HCEC 1CT (cell line): ENCODE measurements at places on chromosomes 1 and 21.

- no peak for DNase-seq
These were observed 585.7 kb upstream of the CAMK1G start for GRCh38 chr1:208997726-208998312.

GRCh38 chr1:203465146-203465798 is 10.3 kb upstream of the PRELP start:
- DNase-seq: no peak

- no peak for DNase-seq
These were observed 350.8 kb downstream of the AJAP1 start for GRCh38 chr1:5005171-5005570.

GRCh38 chr1:180486092-180486491 is 16.3 kb downstream of the ACBD6 start:
- no peak for DNase-seq

DNA sequence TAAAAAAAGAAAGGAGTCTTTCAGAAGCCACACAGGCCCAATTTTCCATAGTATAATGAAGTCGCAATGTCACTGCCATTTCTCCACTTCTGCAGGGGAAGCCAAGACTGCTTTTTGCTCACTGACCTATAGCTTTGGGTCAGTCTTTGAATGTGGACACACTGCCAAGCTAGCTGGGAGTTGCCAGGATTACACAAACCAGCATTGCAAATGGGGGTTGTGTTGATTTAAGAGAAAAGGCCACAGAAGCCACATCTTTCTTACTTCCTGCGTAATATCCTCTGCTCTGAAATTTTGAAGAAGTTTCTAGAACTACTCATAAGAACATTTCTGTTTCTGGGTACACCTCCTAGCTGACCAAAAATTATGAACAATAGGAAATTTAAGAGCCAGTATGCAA is 45.8 kb upstream of the SAMSN1 start:
- no peak for DNase-seq

GRCh38 chr1:23718482-23718881 is 24.8 kb upstream of the ELOA start:
- peak; percentile 62 for DNase-seq

DNA sequence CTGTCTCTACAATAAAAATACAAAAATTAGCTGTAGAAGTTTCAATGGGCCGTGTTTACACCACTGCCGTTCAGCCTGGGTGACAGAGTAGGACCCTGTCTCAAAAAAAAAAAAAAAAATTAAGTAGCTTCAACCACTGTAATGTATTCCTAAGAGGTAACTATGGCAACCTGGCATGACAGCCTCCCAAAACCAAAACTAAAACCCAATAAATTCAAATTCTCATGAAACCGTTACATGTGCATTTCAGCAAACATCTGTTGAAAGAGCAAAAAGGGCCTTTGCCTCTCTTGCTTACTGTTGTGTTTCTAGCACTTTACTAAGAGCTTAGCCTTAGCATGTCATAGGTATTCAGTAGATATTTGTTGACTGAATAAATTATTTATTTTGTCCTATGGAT is 33.5 kb downstream of the ODR4 start:
- no peak for DNase-seq

DNA sequence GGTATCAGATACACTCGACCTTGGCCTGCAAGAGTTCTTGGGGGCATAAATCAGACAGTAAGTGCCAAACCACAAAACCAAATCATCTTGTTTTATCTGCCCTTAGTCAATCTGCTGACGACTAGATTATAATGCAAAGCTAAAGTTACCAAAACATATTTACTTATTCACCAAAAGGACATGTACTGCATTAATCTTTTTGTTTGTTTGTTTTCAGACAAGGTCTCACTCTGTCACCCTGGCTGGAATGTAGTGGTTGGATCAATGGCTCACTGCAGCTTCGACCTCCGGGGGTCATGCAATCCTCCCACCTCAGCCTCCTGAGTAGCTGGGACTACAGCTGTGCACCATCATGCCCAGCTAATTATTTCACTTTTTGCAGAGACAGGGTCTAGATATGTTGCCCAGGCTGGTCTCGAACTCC is 114.7 kb downstream of the APP start:
- no peak for DNase-seq

DNA sequence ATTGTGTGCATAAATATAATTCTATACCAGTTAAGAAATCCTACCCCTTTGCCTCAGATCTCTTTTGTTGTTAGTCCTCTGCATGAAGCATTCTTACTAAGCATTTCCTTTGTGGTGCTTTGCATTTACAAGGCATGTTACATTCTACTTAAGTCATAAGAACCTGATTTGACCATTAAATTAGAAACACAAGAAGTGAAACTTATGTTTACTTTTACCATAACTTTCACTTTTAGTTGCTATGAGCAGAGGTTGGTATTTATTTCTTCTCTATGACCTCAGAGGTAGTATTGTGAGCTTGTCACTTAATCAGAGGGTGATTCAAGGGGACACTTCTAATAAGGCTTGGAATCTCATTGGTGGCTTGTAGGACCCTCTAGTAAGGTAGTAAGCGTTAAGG is 9.0 kb downstream of the FAM20B start:
- peak; percentile 56 for DNase-seq

DNA sequence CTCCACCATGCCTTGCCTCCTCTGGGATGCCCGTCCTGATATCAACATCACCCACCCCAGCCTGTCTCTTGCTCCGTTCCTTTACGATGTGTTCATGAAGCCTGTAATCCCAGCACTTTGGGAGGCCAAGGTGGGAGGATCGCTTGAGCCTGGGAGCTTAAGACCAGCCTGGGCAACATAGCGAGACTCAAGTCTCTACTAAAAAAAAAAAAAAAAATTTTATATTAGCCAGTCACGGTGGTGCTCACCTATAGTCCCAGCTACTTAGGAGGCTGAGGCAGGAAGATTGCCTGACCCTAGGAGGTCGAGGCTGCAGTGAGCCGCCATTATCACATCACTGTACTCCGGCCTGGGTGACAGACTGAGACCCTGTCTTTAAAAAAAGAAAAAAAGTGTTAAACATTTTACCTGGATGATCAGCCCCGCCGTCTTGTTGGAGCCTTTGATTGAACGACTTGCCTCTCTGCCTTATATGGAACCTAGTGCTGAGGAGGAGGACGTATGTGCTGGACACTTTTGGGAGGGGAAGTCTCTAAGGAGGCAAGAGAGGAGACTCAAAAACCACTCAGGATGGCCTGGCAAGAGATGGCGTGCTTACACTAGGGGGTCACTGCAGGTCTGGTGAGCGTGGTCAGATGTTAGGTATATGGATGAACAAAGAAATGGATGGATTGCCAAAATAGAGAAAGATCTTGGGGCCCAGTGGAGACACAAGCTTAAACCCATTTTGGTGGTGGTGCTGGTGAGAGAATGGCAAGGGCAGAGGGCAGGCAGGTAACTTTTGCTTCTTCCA is 80.5 kb upstream of the IFFO2 start:
- DNase-seq: no peak
